ENCODE measurements at places on chromosomes 4 and X. TPM values are rescaled to one million over a fixed set of nuclear protein-coding genes. Genes with fewer than 3 reads are reported as not detected.

SPANXA1 gene
- total RNA-seq: not detected

- H3K4me1 ChIP-seq: no peaks in the 10 kb centered on the region
- H3K27me3 ChIP-seq: no peaks in the 10 kb centered on the region
- H3K4me3 ChIP-seq: no peak overlapping the region
- H3K27ac ChIP-seq: no peak overlapping the region
- no peaks in the 10 kb centered on the region for H3K36me3 ChIP-seq
- DNase-seq: no peak
These were observed 91.2 kb upstream of the FAM47C start for GRCh38 chrX:36916941-36917340.

- no peak overlapping the region for H3K4me3 ChIP-seq
- no peak for DNase-seq
- peaks cover 24% of the 10 kb centered on the region for H3K4me1 ChIP-seq
- no peaks in the 10 kb centered on the region for H3K27me3 ChIP-seq
These were observed 41.1 kb downstream of the RFC1 start for GRCh38 chr4:39324897-39325613.

C4orf46 gene
- total RNA-seq: 6.5 TPM
